Pericardium fibroblast (primary cell): ENCODE measurements at places on chromosomes 11 and 22. TPM values are rescaled to one million over a fixed set of nuclear protein-coding genes. Genes with fewer than 3 reads are reported as not detected.

TUB gene
- 6.3 and 8.3 TPM in 2 replicates for total RNA-seq

RASGRP2 gene
- 0.68 and 1.3 TPM in 2 replicates for total RNA-seq

LINC01488 gene
- total RNA-seq: not detected in 2 replicates

GRM5 gene
- total RNA-seq: under 0.01 TPM in 1 of 2 replicates, not detected in the other

FREY1 gene
- 0.23 TPM in 1 of 2 replicates, not detected in the other for total RNA-seq

SCUBE1 gene
- total RNA-seq: 0.09 and 0.23 TPM in 2 replicates

OR8D4 gene
- not detected in 2 replicates for total RNA-seq
